ENCODE measurements at places on chromosomes 11 and 22.

GRCh38 chr11:62464655-62465054 is 45.8 kb downstream of the SCGB1A1 start:
- DNase-seq, result no peak

DNA sequence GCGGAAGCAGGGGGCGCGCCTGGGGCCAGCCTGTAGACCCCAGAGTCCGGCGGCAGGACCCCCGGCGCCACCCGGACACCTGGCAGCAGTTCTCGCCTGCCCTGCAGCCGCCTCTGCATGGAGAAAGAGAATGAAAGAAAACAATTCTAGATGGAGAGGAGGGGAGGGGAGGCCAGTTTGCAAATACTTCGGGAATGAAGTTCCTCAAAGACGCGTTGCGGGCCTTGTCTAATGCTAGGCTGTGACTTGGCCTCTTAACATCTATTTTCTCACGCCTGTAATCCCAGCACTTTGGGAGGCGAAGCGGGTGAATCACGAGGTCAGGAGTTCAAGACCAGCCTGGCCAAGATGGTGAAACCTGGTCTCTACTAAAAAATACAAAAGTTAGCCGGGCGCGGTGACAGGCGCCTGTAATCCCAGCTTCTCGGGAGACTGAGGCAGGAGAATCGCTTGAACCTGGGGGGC is 2.1 kb upstream of the BARX2 start:
- peak; percentile 28 for DNase-seq

DNA sequence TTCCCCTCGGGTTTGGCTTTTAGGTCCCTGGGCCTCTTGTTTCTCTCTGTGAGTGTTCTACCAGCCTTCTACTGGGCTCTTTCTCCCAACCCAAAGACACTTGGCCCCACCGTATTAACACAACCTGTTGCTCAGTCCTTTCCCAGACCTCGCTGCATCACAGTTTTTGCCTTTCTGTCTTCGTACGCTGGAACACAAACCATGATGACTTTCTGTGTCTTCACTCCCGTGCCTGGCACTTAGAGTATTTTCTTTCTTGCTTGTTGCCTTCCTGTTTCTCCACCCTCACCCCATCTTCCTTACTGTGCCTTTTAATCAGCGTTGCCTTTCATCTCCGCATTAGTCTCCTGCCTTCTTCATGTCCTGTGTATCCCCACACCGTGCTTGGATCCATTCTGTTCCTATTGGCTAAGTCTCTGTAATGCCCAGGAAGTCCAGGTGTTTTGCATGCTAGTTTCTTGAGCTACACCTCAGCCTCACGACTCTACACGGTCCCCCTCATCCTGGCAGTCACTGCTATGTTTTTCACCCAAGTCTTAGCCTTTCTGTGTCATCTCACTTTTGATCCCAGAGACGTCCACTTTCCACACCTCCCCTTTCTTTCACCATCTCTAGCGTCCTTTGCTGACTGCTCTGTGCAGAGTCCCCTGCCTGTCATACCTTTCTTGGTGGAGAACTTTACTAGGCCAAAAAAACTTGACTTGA is 1.6 kb downstream of the MARK2 start:
- no peak for DNase-seq

GRCh38 chr22:37289156-37289735 is 6.9 kb downstream of the CYTH4 start:
- DNase-seq, result no peak

DNA sequence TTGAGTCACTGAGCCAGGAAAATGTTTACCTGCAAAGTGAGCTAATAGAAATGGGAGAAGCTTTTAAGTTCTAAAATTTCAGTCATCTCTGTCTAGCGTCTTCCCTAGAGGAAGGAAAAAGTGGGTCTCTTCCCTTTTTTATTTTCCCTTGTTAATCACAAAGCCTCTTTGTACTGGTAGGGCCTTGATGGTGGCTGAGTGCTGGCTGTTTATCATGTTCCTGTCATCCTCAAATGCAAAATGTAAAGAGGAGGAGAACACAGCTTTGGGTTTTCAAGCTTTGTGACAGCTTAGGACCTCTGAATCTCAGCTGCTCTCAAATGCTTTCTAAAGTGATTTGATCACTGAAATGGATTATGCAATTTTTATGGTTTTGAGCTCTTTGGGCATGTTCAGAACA is 222.0 kb downstream of the TMEM135 start:
- no peak for DNase-seq

GRCh38 chr22:33126881-33127280 is 68.7 kb upstream of the SYN3 start:
- peak; percentile 18 for DNase-seq

- DNase-seq, result no peak
These were observed 3.7 kb downstream of the MIAT start for GRCh38 chr22:26660961-26661578.

DNA sequence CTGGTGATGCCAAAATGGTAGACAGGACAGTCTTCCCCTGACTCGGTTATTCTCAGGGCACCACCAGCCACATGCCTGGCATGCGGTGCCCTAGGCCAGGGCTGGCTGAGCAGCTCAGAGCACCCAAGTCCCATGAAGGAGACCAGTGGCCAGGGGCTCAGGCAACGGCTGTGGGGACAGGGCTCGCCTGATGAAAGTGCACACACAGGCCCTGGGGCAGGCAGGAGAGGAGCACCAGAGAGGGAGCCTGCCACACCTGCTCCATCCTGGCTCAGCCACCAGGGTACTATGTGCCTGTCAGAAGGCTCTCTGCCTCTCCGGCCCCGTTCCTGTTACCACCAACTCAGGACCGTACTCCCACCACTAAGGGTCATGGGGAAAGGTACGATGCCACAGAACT is 12.1 kb downstream of the ELFN2 start:
- no peak for DNase-seq

DNA sequence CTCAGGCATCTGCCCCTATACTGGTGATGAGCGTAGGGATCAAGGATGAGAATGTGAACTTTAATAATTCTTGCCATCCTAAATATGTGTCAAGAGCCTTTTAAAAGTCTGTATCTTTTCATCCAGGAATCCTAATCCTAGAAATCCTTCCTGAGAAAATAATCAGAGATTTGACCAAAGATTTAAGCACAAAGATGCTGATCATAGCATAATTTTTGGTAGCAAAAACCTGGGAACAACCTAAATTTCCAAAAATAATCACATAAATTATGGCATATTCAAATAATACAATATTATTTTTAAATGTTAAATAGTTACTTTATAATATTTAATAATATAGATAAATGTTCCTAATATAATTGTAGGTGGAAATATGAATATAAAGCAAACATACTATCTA is 76.1 kb downstream of the SERGEF start:
- DNase-seq, result no peak

DNA sequence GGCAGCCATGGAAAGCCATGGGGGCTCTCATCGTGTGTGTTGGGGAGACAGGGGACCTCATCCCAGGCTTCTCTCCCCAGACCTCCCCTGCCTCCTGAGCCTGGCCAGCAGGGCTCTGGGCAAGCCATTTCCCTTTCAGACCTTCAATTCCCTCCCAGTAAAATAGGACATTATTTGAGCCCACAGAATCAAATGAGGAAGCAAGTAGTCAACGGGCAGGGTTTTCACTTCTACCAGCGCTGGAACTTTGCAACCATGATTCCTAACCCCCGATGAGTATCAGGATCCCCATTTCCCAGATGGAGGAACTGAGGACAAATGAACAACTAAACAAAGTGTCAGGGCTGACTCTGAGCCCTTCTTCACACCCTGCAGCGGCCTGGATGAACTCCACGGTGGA is 48.9 kb upstream of the TCF20 start:
- no peak for DNase-seq

DNA sequence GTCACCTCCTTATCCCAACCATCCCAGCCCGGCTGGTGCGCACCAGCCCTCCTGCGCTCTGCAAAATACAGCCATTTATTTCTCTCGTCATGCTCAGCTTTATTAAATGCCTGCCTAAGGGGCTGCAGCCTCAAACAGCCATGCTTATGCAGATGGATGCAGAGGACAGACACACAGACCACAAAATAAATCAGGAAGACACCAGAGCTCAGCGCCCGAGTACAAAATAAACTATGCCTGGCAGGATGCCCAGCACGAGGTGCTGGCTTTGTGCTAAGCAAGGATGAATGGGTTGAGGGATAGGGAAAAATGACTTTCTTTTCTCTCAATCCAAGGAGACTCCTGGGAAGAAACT is 70.5 kb downstream of the RPUSD4 start:
- DNase-seq, result peak; percentile 85

GRCh38 chr11:133104009-133104744 is 428.1 kb downstream of the OPCML start:
- DNase-seq, result no peak

DNA sequence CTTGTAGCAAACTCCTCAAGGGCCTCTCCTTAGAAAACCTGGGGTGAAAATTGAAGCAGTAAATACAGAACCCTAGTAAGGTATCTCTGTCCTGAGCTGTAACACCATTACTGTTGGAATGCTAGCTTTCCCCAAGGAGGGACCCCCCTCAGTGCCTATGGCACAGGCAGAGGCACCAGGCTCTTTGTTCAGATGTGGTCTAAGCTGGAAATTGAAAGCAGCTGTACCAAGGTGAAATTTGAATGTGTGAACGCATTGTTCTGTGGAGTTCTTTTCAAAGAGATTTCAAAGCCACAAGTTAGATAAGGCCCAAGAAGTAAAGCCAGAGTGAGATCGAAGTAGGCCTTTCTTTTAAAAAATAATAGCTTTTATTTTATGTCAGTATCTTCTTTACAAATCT is 71.9 kb upstream of the HORMAD2 start:
- DNase-seq, result no peak

GRCh38 chr11:128490092-128490491 is 97.3 kb downstream of the ETS1 start:
- no peak for DNase-seq

DNA sequence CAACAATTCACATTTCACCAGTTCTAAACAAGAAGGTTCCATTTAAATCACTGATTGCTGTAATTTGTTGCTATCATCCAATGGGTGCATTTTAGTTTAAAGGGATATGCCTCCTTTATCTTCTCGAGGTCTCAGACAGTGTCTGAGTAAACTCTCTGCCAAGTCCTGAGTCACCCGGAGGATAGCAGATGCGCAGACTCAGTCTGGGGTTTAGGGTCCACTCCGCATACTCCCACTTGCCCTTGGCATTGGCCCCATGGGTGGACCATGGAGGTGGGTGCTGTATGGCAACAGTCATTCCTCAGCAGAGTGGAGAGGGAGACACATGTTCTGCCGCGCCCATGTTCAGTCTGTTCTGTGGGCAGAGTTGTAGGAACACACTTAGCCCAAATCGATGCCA is 65.4 kb upstream of the CRTAM start:
- DNase-seq, result peak; percentile 66

DNA sequence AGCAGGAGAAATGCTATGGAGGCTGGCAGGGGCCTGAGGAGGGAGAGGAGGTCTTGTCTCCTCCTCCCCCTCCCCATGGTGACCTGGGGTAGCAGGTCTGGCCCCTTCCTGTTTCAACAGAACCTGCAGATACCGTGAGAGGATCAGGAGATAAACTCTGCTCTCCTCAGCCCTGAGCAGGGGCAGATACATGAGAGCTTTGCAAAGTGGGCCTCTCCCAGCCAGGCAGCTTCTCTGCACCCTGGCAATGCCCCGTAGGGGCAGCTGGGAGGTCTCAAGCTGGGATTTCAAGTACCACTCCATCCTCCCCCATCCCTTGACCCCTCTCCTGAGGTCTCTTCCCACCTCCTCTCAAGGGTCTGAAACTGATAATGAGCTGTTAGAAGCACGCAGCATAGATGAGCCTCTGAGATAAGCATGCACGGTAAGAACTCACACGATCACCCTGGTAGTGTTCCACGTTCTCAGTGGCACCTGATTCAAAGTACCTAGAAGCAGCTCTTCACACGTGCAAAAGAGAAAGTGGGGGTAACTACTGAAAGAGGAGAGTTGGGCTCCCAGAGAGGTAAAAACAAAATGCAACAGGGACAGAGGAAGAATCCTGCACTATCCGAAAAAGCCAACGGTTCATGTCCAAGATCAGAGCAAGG is 4.9 kb upstream of the CCDC86 start:
- DNase-seq, result no peak

DNA sequence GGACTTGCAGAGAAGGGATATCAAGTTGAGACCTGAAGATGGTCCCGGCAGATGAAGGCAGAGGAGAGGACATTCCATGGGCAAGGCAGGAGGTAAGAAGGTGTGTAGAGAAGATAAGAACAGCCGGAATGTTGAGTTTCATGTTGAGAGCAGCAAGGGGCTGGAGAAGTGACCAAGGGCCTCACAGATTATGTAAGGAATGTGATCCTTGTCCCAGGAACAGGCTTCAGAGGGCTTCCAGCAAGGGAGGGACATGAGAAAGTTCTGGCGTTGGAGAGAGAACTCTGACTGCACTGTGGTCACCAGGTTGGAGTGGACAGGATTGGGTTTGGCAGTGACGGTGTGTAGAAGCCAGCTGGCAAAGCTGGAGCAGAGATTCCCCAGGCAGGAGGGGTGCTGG is 27.6 kb upstream of the PPFIA1 start:
- DNase-seq, result no peak

DNA sequence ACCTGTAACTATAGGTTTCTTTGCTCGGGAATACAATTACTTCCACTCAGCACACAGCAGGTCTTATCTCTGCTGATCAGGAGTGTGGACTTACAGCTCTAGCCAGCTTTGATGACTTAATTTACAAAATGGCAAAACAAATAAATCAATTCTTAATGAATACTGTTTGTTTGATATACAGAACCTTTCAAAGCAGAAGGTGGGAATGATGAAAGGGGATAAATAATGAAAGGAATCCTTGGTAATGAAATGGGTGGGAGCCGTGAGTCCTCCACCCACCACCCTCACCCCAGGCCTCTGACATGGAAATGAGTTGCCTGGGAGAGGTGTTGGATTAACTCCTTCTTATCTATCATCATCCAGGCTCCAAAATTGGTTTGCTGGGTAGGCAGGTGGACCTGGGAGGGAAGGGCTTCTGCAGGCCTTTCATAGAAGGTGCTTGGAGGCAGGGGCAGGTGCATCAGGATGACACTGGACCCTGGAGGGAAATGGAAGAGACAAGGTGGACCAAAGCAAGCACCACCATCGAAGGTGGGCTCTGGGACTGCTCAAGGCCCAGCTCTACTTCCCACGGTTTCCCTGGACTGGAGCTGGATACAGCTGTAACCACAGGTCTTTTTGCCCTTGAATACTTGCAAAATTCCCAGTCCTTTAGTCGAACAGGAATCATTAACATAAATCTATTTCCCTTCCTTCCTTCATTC is 23.0 kb downstream of the POU2AF1 start:
- DNase-seq, result no peak

All from fibroblast of mammary gland (primary cell).